ENCODE measurements at places on chromosomes 5 and 9. TPM values are rescaled to one million over a fixed set of nuclear protein-coding genes. Genes with fewer than 3 reads are reported as not detected.

The HCN1 gene
- not detected for total RNA-seq

DNA sequence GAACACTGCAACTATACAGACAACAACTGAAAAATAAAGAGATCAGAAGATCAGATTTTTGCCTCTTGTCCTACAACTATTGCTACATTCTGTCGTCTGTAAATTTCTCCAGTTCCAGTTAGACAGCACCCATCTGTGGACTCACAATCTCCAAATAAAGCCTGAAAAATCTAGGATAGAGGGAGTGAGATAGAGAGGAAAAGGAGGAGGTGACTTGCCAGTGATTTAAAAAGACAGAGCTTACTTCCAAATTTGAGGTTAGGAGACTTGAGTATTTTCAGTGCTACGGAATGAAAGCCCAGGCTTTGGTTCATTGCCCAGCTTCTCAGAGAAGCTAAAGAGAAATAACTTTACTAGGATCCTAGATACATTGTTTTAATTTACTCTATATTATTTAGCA is 63.6 kb downstream of the PTCD2 start:
- H3K27ac ChIP-seq: no peak overlapping the region
- H3K27me3 ChIP-seq: peaks cover 7% of the 10 kb centered on the region

DNA sequence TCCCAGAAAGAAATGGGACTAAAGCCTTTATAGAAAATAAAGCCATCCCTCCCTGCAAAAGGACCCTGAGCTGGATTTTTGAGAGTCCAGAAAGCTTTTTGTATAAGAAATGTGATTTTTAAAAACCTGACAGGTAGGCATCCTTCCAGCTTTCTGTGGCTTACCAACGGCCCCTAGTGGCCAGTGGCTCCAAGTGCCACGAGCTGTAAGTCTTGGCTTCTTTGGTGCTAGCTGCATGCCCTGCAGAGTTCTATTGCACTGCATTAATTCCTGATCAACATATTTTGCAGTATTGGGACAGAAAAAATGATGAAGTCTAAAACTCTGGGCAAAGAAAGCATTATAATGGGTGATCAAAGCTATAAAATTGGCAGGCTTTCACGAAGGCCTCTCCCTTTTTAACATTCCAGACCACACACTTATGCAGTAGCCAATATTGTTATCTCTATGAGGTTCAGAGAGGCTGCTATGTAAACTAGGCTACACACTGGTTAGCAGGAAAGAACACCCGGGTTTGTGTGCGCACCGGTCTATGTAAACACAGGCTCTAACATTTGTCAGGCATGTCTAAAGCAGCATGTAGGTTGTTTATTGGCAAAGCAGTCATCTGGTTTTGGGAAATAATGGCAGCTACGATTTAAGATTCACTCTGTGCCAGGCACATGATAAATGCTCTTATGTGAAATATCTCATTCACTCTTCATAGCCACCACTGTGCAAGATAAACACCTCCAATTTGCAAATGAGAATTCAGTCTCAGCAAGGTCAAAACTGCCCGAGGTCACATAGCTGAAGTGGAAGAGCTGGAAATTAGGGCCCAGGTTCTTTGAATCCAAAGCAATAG is 55.2 kb downstream of the NMUR2 start:
- no peak overlapping the region for H3K27ac ChIP-seq
- peaks cover 1% of the 10 kb centered on the region for H3K27me3 ChIP-seq

DNA sequence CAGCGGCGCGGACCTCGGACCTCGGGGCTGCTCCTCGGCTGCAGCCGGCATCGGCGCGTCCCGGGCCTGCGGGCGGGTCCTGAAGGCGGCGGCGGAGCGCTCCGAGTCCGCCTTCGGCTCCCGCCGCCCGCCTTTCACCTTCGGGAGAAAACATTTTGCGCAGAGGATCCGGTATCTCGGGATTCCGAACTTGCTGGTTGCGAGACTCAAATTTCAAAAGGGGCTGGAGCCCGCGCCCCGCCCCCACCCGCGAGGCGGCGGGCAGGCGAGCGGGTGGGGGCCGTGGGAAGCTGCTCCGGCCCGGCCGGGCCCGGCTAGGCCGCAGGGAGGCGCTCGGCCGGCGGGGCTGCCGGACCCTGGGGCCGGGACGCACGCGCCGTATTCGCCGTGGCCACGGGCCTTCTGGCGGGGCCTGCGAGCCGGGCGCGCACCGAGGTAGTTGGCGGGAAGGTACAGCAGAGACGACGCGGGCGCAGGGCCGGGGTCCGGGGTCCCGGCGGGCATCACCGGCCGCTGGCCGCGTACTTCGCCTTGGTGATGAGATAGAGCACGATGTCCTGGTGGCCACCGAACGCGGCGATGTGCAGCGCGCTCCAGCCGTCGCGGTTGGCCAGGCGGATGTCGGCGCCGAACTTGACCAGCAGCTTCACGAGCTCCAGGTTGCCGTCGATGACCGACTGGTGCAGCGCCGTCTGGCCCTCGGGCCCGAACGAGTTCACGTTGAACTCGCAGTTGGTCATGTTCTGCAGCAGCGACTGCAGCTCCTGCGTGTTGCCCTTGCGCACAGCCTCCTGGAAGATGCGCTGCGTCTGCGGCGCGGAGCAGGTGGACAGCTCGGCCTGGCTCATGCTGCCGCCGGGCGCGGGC is 757 bp downstream of the NRARP start:
- H3K27me3 ChIP-seq: peaks cover 36% of the 10 kb centered on the region
- H3K4me3 ChIP-seq: peak overlapping the region; percentile 87
- H3K4me1 ChIP-seq: peaks cover 9% of the 10 kb centered on the region
- peak overlapping the region; percentile 71 for H3K27ac ChIP-seq

- DNase-seq: no peak
- H3K4me3 ChIP-seq: no peak overlapping the region
- peaks cover 9% of the 10 kb centered on the region for H3K27me3 ChIP-seq
Observed at GRCh38 chr9:98867429-98868168, 60.1 kb downstream of the GALNT12 start.

DNA sequence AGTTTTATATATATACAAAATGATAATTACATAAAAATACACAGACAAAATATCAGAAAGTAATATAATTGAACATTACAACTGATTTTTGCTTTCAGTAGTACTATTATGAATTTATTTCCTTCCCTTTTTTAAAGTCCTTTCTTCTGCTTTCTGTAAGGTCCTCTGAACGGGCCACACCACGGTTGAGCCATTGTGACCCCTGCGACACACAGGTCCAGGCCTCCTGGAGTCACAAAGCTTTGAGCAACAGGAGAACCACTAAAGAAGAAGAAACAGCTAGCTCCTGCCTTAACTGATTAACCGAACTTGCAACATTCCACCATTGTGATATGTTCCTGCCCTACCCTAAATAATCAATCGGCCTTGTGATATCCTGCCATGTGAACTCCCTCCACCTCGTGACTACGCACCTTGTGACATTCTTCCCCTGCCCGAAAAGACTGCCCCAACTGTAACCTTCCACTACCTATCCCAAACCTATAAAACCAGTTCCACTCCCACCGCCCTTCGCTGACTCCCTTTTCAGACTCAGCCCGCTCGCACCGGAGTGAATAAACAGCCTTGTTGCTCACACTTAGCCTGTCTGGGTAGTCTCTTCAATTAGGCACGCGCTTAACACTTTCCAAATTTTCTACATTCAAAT is 375.0 kb upstream of the RFX3 start:
- no peaks in the 10 kb centered on the region for H3K4me1 ChIP-seq
- H3K27ac ChIP-seq: no peak overlapping the region
- H3K4me3 ChIP-seq: no peak overlapping the region
- no peak for DNase-seq
- H3K36me3 ChIP-seq: no peaks in the 10 kb centered on the region
- H3K27me3 ChIP-seq: no peaks in the 10 kb centered on the region

DNA sequence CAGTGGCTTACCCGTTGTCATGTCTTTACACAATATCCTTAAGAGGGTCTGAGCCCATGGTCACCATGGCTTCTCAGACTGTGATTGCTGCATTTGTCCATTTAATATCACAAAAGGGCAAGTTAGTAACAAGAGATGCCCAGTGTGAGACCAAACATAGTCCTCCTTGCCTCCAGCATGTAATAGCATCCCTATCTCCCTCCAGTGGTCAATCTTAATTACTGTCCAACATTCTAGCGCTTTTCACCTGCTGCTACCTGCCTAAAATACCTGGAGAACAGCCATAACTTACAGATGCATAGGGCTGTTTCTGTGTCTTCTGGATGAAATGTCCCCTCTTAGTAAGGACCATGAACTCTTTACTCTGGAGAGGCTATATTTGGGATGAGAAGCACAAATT is 267.2 kb upstream of the DAB2 start:
- no peaks in the 10 kb centered on the region for H3K27me3 ChIP-seq
- no peaks in the 10 kb centered on the region for H3K36me3 ChIP-seq
- no peak overlapping the region for H3K27ac ChIP-seq
- no peaks in the 10 kb centered on the region for H3K4me1 ChIP-seq
- H3K4me3 ChIP-seq: no peak overlapping the region

- H3K36me3 ChIP-seq: no peaks in the 10 kb centered on the region
- peaks cover 5% of the 10 kb centered on the region for H3K4me1 ChIP-seq
- H3K27ac ChIP-seq: no peak overlapping the region
- peaks cover 49% of the 10 kb centered on the region for H3K27me3 ChIP-seq
- no peak for DNase-seq
Observed at GRCh38 chr5:139708877-139709581, 60.9 kb downstream of the CXXC5 start.

GRCh38 chr5:107794741-107795140 is 124.0 kb upstream of the EFNA5 start:
- peaks cover 2% of the 10 kb centered on the region for H3K36me3 ChIP-seq
- no peak overlapping the region for H3K27ac ChIP-seq
- H3K27me3 ChIP-seq: no peaks in the 10 kb centered on the region
- no peaks in the 10 kb centered on the region for H3K4me1 ChIP-seq
- DNase-seq: no peak
- H3K4me3 ChIP-seq: no peak overlapping the region

GRCh38 chr5:13859270-13860065 is 85.0 kb downstream of the DNAH5 start:
- DNase-seq: no peak
- H3K4me1 ChIP-seq: no peaks in the 10 kb centered on the region
- H3K36me3 ChIP-seq: no peaks in the 10 kb centered on the region
- H3K27me3 ChIP-seq: no peaks in the 10 kb centered on the region

The RASEF gene
- total RNA-seq: not detected

DNA sequence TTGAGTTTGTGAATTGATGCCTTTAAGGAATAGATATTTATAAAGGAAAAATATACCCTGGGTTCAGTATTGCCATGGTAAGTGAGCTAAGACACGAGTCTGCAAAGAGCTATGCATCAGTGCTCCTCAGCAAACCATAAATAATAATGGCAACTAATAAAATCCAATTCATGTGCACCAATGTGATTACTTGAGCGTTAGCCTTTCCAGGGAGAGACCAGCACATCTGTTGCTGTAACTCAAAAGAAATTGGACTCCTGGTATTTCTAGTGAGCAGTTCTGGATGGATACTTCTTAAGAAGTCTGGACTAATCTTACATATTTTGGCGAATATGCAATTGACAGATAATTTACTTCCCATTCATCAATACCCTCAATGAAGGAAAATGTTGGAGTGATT is 373.3 kb downstream of the ARHGEF28 start:
- no peak overlapping the region for H3K4me3 ChIP-seq
- H3K27me3 ChIP-seq: peaks cover 6% of the 10 kb centered on the region
- no peak for DNase-seq
- no peaks in the 10 kb centered on the region for H3K36me3 ChIP-seq
- H3K27ac ChIP-seq: no peak overlapping the region

The SPINK6 gene
- total RNA-seq: not detected

The SLC46A2 gene
- total RNA-seq: not detected

GRCh38 chr9:91898451-91899218 is 51.4 kb downstream of the ROR2 start:
- no peak for DNase-seq
- no peak overlapping the region for H3K27ac ChIP-seq
- no peak overlapping the region for H3K4me3 ChIP-seq

- DNase-seq: no peak
- peak overlapping the region; percentile 99 for H3K27ac ChIP-seq
- peaks cover 15% of the 10 kb centered on the region for H3K36me3 ChIP-seq
- H3K4me3 ChIP-seq: peak overlapping the region; percentile 91
Observed at GRCh38 chr9:35603506-35603985, 1.5 kb upstream of the TESK1 start.

The DIPK1B gene
- total RNA-seq: 0.47 TPM

All from activated T-helper 1 cell treated with anti-CD3 and anti-CD28 coated beads, Interleukin-12 subunit alpha, Interleukin-12 subunit beta, Interleukin-2, Interleukin-4 antibody, amounts not matched to agents 30 ng/mL and 10 ng/mL and 1 ng/mL, durations not matched to agents 14 hours and 24 hours and 36 hours (primary cell).